ENCODE measurements at places on chromosomes 5 and 9.

DNA sequence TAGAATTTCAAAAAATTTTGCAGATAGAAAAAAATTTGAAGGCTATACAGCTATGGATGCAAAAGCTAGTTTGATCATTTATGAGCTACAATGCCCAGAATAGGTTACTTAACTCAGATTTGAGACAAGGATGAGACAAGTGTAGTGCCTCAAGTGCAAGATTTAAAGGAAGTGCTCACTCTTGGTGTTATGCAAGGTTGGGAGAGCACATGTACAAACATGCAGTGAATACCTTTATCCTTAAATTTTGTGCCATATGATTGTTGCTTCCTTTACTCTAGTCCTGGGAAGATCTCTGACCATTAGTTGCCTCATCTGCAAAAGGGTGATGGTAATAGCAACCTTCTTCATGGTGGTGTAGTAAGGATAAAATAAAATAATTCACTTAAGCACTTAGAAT lies 31.7 kb upstream of the PPP2R2B start:
- DNase-seq, result no peak

- no peak for DNase-seq
Measured at GRCh38 chr5:9056046-9056445, 489.8 kb downstream of the SEMA5A start.

DNA sequence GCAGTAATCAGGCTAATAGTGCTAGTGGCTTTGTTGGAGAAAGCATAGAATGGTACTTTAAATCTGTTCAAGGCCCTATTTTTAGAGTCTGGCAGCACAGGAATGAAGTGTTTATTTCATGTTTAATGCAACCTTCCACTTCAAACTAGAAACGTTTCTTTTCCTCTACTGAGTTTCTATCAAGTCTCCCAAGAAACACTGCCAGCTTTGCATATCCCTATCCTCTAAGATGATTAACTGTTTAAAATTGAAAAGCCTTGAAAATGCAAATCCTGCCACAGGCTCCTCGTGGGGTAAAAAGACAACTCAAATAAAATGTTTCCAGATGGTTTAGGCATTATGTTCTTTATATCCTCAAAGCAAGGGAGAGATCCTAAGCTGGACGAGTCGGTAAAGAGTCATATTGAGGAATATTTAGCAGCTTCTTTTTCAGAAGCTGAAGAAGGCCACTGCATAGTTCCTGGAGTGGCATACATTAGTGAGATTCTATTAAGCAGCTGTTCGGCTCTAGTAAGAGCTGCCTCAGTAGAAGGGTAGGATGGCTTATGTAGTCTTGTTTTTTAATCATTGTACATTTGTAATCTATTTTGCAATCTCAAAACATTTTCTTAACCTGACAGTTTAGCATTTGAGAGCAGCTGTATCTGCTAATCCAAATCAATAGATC lies 251.2 kb downstream of the CHSY3 start:
- no peak for DNase-seq

- DNase-seq, result no peak
Measured at GRCh38 chr5:14123974-14124482, 19.1 kb upstream of the TRIO start.

DNA sequence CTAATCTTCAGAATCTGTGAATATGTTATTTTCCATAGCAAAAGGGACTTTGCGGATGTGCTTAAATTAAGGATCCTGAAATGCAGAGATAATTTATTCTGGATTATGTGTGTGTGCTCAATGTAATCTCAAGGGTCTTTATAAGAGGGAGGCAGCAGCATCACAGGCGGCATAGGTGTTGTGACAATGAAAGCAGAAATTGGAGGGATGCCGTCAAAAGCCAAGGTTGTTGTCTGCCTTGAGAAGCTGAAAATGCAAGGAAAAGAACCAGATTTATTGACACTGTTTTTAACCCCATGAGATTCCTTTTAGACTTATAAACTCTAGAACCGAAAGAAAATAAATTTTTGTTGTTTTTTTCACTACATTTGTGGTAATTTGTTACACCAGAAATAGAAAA lies 948.5 kb downstream of the TLE4 start:
- DNase-seq, result no peak

- DNase-seq, result no peak
Measured at GRCh38 chr9:120397453-120397852, 182.5 kb downstream of the CDK5RAP2 start.

Data from stimulated activated CD8-positive, alpha-beta memory T cell treated with anti-CD3 and anti-CD28 coated beads, Interleukin-7, amount 100 ng/mL, for 48 hours (primary cell).